SHP77 (cell line): ENCODE measurements at places on chromosomes 16 and 17.

GRCh38 chr16:3503523-3503922 is 2.7 kb downstream of the CLUAP1 start:
- no peak for DNase-seq

DNA sequence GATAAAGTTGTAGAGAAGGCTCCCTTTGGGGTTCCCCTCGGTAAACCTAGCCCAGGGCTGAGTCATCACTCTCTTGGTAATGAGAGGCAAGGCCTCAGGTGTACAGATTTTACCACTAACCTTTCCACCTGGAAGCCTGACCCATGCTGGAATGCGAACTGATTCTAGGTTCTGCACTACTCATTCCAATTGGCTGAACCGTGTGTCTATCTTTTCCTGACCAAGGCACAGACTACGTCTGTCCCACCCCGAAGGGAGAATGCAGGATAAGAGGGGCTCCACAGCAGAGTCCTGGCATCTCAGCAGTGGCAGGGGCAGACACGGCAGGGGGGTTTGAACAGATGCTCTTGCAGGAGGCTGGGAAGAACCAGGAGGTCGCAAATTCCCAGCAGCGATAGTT is 65.4 kb upstream of the B4GALNT2 start:
- no peak for DNase-seq

DNA sequence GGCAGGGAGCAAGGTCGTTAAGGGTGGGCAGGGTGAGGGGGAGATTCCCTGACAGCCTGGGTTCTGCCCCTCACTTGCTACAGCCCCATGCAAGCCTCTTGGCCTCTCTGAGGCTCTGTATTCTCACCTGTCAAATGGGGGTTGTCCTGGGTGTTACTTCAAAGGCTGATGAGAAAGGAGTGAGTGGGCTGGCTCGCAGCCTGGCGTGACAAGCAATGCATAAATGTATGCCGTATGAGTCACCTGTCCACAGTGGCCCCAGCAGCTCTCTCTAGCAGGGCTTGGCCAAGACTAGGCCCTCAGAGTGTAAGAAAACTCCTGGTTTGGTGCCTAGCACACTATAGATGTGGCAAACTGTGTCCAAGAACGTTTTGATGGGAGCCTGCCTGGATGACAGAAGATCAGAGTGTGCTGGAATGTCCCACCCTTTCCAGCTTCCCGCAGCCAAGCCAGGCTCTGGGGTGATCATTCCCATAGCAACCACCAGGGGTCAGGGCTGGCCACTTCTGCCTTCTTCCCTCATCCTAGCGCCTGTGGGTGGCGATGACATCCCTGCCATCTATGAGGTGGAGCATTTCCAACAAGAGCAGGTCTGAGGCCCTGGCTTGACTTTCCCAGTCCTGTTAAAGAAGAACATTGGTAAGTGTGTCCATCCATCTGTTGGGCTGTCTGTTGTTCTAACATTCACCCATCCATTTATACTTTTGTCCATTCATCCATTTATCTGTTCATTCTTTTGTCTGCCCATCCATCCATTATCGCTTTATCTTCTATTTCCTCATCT is 37.2 kb upstream of the ADGRG1 start:
- DNase-seq: peak; percentile 45

DNA sequence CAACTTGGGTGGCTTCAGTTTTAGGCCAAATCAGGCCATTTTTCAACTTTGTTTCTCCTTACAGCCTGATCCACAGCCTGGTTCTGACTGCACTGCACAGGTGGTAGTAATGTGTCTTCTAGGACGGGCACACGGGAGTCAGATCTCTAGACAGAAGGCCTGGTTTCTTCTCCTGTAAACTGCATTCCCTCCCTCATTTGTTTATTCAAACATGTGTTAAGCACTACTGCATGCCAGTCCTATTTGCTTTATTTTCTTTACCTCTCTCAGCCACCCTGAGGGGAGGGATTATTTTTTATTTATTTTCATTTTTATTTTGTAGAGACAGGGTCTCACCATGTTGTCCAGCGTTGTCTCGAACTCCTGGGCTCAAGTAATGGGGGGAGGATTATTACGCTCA is 6.3 kb upstream of the KSR1 start:
- DNase-seq: no peak

- no peak for DNase-seq
Observed at GRCh38 chr16:64012166-64012565, 1109.7 kb downstream of the CDH11 start.

DNA sequence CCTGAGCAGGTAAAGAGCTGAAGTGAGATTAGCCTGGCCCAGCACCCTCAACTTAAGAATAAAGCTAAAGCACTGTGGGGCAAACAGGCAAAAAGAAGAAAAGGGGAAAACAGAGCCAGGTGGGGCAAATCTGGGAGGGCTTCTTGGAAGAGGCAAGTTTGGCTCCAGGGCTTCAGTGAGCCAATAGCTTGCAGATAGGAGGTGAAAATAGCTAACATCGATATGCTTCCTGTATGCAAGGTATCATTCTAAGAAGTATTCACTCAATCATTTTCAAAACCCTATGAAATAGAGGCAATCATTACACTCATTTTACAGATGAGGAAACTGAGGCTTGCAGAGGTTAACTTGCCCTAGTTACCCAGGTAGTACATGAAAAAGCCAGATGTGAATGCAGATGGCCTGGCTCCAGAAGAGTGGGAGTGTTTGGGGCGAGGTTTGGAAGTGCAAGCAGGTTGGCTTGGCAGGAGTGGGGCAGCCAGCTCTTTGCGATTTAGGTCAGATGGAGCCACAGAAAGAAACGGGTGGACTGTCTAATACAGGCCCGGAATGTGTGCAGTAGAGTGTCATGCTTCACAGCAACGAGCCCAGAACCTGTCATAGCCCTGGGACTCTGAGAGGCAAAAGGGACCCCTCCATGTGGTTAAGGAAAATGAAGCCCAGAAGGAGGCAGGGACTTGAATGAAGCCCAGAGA is 5.7 kb downstream of the WNT3 start:
- DNase-seq: no peak

- no peak for DNase-seq
Observed at GRCh38 chr17:49496183-49496866, 1.2 kb downstream of the NGFR start.

- no peak for DNase-seq
Observed at GRCh38 chr16:57380671-57381462, 8.6 kb downstream of the CX3CL1 start.

DNA sequence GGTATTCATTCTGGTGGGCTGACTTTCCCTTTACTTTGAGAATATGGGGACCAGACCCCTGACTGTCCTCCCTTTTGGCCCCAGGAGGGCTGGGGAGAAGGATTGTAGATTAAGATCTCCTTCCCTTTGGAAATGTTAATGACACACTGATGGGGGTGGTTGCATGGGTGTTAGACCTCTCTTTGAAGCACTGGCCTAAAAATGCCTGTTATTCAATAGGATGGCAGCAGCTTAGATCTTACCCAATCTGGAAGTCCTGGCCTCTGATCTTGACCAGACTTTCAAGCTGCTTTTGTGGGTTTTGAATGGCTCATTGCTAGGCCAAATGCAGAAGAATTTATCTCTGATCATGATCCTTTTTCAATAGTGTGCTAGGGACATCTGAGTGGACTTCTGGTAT is 25.7 kb downstream of the MAP3K3 start:
- no peak for DNase-seq

DNA sequence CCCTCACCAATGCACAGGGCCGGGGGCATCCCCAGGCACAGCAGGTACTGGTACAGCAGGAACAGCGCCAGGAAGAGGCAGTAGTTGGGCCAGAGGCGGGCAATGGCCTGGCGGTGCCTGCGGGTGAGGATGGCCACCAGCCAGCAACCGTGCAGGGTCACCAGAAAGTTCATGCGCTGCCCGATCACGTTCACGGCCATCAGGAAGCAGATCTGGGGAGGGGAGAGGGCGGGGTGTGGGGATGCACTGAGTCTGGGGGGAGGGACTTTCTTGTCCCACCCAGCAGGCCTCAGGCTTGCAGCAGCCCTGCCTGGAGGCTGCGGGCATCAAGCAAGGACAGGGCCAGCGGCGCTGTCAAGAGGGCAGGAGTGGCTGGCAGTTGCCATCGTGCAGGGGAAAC is 25.4 kb downstream of the CTU2 start:
- DNase-seq: no peak

GRCh38 chr17:77485089-77485833 is 344.5 kb downstream of the SEC14L1 start:
- no peak for DNase-seq

DNA sequence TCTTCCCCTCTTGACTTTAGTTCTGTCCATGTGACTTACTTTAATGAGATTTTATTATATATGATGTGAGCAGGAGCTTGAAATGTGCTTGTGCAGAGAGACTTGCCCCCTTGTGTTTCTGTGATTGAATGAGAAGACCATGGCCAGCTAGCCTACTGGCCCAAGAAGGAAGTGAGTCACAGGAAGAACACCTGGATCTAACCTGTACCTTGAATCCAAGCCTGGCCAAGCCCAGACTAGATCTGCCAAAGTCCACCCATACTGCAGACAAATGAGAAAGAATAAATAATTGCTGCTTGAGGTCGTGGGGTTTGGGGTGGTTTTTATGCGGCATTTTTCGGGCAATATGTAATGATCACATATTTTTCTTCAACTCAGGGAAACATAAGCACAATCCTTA is 9.6 kb downstream of the ABCA10 start:
- no peak for DNase-seq

DNA sequence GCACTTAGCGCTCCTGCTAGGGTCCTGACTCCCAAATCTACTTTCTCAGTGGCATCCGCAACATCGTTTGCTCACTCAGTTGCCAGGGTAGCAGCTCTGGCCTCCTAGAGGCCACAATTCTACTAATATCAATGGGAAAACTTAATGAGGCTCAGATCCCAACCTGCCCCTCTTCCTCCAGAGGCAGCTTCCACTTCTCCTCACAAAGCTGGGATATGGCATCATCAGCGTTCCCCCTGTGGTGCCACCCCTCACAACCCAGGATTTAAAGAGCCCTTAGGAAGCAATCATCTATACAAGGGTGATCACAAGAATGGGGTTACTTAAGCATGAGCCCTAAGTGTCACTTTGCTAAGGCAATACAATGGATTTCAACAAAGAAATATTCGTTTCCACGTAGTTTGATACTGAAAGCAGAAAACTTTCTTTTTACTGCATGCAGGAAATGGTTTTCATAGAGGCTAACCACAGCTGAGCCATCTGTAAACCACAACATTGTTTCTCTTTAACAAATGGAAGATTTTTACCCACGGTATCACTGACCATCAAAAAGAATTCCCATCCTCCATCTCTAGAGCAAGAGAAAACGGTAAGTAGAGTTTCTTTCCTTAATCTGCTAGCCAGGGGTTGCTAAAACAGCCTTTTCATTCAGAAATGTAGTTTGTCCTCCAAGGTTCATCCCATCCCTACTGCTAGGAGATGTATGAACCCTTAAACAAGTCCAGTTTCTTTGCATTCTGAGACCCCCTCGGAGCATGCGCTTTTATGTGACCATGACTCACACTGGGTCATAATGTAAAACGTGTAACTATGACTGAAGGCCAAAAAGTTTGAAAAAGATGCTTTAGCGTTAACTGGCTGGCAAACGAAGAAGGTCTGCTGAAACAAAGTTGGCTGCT is 68.3 kb upstream of the BCAR1 start:
- DNase-seq: no peak

GRCh38 chr16:76246587-76246986 is 30.6 kb upstream of the CNTNAP4 start:
- DNase-seq: no peak

DNA sequence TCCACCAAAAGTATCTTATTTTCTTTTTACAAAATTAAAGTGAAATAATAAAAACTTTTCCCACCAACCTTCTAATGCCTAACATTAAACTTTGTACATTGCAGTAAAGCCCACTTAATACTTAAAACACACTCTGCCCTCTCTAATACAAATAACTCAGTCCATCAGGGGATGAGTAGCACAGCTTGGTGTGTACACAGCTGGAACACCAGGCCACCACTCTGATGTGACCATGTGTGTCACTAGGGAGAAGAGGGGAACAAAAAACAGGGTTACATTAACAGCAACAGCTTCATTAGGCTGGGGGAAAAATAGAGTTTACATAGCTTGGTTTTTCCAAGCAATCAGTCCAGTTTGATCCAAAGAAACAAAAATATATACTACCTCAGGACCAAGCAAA is 295.0 kb downstream of the CEP112 start:
- DNase-seq: peak; percentile 81

- peak; percentile 45 for DNase-seq
Observed at GRCh38 chr16:4273858-4274311, 1.1 kb upstream of the TFAP4 start.

DNA sequence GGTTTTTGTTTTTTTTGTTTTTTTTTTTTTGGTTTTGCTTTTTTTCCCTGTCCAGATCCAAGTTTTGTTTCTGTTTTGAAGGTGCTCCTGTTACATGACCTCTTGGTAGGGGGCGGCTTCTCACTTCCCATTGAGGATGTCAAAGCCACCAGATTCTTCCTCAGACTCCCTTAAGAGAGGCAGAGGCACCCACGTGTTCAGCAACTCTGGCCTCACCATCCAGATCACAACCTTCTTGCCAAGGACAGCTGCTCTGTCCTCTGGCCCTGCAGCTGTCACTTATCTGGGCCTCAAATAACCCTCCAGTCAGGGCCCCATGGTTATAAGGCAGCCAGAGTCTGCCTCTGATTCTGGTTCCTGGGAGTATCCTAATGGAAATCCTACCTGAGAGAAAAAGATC is 208.5 kb downstream of the STX8 start:
- peak; percentile 32 for DNase-seq

DNA sequence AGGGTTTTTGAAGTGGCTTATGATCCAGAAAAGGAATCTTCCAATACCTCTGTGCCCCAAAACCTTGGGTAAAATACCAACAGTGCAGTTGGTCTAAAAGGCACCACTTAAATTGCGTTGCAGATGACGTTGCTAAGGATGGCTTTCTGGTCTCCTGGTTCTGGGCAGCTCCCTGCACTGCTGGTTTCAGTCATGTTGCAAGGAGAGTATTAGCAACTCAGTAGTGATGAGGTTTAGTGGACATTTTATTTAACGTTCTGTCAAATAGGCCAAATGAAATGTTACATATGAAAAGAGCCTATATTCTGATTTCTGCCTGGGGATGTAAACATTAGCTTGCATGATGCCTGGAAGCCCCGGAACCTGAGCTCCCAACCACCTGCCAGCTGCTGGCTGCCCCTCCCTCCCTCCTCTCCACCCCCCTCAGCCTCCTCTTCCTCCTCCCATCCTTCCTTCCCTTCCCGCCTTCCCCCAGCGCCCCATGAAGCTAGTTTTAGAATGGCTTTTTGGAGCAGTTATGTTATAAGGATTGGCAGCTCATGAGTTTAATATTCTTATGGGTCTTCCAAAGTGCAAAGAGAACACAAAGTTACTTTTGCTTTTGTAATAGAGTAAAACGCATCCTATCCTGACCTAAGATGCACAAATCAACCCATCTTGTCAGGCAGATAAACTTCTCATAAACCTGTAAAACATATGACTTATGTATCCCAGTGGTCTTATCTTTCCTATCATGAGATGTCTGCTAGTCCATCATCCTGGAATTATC is 20.7 kb downstream of the CD7 start:
- DNase-seq: no peak

GRCh38 chr17:83171661-83172060 is 92.3 kb downstream of the METRNL start:
- no peak for DNase-seq

DNA sequence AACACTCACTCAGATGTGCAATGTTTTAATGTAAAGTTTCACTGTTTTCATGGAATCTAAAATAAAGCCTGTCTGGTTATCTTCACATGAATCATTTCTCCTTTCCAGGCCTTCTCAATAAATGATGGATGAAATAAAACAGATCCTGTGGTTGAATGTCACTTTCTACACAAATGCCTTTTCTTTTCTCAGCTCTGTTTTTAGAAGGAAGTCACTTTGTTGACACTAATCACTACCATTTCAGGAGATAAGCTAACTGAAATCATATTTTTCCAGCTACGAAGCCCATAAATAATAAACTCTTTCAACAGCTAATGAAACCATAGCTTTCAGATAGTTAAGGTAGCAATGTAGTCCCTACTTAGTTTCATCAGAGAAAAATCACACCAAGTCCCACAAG is 17.9 kb downstream of the NME2 start:
- no peak for DNase-seq
